ENCODE measurements at places on chromosomes 11 and 22. TPM values are rescaled to one million over a fixed set of nuclear protein-coding genes. Genes with fewer than 3 reads are reported as not detected.

The BET1L gene
- total RNA-seq = 20.0 TPM

The CRYAB gene
- total RNA-seq = 6,403 TPM

The RIMBP3B gene
- not detected for total RNA-seq

The SLC25A45 gene
- total RNA-seq = 5.3 TPM

The PLEKHB1 gene
- total RNA-seq = 13.7 TPM

The ANKK1 gene
- not detected for total RNA-seq

The FOLR1 gene
- total RNA-seq = 0.94 TPM

The UQCC3 gene
- 7.8 TPM for total RNA-seq

The OR52E8 gene
- total RNA-seq = not detected

The APOBEC3B gene
- total RNA-seq = 0.75 TPM

The CD248 gene
- total RNA-seq = 15.7 TPM

The SAA2 gene
- 1.3 TPM for total RNA-seq

The GAL gene
- not detected for total RNA-seq

The RAG2 gene
- total RNA-seq = not detected

The SF3A1 gene
- 87.7 TPM for total RNA-seq

Data from Right ventricle myocardium superior (tissue), 1 donor.